ENCODE measurements at places on chromosomes 7 and 10. TPM values are rescaled to one million over a fixed set of nuclear protein-coding genes. Genes with fewer than 3 reads are reported as not detected.

DNA sequence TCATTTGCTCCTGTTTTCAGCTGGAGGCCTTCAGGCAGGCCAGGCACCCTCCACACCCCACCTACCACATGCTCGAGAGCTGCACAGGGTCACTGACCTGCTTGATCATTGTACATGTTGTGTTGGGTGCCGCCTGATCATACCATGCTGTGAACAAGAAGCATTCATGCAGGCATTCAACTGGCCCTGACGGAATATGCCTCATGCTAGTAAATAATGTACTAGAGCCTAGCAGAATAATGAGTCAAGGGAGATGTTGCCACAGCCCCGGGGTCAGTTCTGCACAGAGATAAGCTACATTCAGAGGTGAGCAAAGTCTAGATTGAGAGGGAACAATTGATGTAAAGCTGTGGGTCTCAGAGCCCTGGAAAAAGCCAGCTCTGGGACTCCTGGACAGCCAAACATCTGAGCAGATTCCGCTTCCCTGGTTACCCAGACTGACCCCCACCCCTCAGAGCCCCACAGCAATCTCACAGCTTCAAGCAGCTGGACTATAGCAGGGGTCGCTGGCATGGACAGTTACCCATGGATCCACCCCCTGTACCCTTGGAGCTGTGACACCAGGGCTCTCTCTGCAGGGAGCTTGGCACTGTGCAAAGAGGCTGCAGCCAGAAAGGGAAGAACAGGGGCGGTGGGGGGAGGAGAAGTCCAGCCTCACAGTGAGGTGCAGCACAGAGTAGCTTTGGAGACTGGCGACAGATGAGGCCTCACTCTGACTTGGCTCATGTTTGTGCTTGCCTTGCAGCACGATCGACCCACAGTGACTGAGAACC lies 86.6 kb downstream of the FRMPD2 start:
- H3K36me3 ChIP-seq: no peaks in the 10 kb centered on the region
- H3K27ac ChIP-seq: no peak overlapping the region
- no peak overlapping the region for H3K4me3 ChIP-seq
- no peaks in the 10 kb centered on the region for H3K4me1 ChIP-seq
- H3K27me3 ChIP-seq: no peaks in the 10 kb centered on the region
- no peak for DNase-seq

DNA sequence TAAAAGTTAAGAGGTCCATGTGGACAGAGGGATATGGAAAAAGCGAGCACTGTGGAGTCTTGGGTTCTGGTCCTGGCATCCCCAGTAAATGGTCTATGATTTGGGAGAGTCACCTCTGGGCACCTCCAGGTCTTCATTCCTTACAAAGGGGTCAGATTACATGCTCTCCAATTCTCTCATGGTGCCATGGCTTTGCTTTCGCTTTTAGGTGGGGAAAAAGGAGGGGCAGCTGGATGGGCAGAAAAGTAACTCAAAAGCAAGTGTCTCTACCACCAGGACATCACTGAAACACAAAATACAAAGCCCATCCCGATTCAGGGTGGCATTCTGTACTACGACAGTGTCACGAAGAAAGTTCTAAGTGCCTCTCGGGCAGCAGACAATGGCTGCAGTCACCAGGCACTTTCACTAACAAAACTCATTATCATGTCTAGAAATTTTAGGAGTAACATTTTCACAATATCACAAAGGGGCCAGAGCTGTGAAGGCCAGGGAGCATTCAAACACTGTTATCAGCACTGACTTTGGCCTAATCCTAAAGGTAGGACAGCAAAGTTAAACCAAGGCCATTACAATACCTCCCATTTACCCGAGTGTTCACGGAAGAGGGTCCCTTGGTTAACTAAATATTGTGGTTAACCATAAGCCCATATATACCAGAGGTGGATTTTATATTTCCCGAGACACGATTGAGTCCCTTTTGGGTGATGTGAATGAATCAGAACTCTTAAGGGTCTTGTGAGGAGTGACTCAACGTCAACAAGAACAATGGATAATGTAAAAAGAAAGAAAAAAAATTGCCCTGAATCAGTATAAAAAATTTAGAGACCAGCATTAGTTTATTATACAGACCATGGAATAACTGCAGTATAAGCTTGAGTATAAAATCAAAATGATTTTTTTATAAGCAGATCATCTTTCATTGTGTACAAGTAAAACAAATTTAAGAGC lies 2.5 kb downstream of the PSAP start:
- no peak overlapping the region for H3K27ac ChIP-seq
- no peak overlapping the region for H3K4me3 ChIP-seq
- no peak for DNase-seq
- no peaks in the 10 kb centered on the region for H3K27me3 ChIP-seq

DNA sequence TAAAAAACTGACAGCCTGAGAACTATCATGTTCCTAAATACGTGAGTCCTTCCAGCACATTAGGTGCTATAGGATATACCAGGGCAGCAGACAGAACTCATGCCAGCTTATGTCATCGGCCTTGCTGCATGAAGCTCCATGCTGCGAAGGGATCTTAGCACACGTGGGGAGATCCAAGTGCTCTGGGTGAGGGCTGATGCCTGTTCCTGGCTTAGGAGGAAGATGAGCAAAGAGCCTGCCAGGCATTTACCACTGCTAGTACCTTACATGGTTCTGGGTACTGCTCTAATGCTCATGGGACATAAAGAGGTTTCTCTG lies 43.2 kb downstream of the SVIL start:
- H3K27ac ChIP-seq: no peak overlapping the region
- DNase-seq: no peak
- no peaks in the 10 kb centered on the region for H3K36me3 ChIP-seq
- no peak overlapping the region for H3K4me3 ChIP-seq
- no peaks in the 10 kb centered on the region for H3K4me1 ChIP-seq

- no peaks in the 10 kb centered on the region for H3K27me3 ChIP-seq
- DNase-seq: no peak
- H3K36me3 ChIP-seq: no peaks in the 10 kb centered on the region
- no peak overlapping the region for H3K4me3 ChIP-seq
These were observed 561.7 kb upstream of the POM121L12 start for GRCh38 chr7:52473756-52474155.

DNA sequence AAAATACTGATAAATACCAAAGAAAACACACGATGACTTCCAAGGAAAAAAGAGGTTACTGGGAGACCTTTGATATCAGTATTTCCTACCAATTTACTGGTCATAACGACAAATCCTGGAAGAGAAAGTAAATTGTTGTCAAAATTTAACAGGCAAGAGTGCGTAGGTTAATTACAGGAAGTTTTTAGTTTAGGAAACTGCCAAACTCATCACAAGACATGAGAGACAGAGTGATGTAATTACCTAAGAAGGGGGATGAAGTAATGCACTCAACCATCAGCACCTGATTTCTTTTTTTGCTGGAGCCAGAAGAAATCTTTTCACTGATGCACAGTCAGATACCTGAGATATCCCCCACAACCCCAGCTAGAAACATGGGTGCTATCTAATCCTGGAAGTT lies 16.8 kb downstream of the MACC1 start:
- H3K36me3 ChIP-seq: no peaks in the 10 kb centered on the region
- H3K4me1 ChIP-seq: peaks cover 3% of the 10 kb centered on the region
- H3K27ac ChIP-seq: peak overlapping the region; percentile 44
- H3K4me3 ChIP-seq: no peak overlapping the region

GRCh38 chr7:47185839-47186238 lies 396.1 kb downstream of the TNS3 start:
- H3K36me3 ChIP-seq: no peaks in the 10 kb centered on the region
- H3K27ac ChIP-seq: no peak overlapping the region
- H3K4me3 ChIP-seq: no peak overlapping the region

DNA sequence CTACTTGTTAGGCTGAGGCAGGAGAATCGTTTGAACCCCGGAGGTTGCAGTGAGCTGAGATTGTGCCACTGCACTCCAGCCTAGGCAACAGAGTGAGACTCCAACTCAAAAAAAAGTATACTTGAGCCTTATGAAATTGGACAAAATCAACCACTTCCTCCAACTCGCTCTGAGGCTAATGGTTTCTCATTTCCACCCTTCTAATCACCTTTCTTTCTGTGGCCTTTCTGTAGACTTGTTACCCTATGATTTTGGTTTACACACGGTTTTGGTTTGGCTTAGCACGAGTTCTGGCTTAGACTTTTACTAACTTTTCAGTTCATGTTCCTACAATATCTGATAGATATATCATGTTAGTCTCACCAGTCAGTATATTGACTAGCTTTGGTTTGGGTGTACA lies 152.0 kb downstream of the PHTF2 start:
- no peak overlapping the region for H3K27ac ChIP-seq
- no peaks in the 10 kb centered on the region for H3K4me1 ChIP-seq
- DNase-seq: no peak
- H3K36me3 ChIP-seq: no peaks in the 10 kb centered on the region

DNA sequence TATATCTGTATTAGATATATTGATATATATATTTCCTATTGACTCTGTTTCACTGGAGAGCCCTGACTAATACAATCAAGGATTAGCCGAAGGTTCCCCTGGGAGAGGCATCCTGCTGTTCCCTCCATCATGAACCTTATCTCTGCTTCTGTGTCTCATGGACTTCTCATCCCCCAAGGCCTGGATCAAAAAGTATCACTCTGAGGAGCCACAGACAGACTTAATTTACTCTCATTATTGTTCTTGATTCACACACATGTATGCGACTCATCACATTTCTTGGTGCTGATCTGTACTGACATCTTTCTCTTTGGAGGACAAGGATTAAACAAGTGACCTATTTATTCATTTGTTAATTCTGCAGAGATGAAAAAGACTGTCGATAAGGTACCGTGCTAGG lies 550.2 kb downstream of the KCNMA1 start:
- H3K36me3 ChIP-seq: no peaks in the 10 kb centered on the region
- DNase-seq: no peak
- H3K27ac ChIP-seq: no peak overlapping the region
- no peak overlapping the region for H3K4me3 ChIP-seq
- H3K4me1 ChIP-seq: no peaks in the 10 kb centered on the region

- H3K27ac ChIP-seq: peak overlapping the region; percentile 95
- no peaks in the 10 kb centered on the region for H3K27me3 ChIP-seq
- H3K4me3 ChIP-seq: peak overlapping the region; percentile 83
- no peak for DNase-seq
- no peaks in the 10 kb centered on the region for H3K4me1 ChIP-seq
- no peaks in the 10 kb centered on the region for H3K36me3 ChIP-seq
These were observed 537 bp downstream of the NAPEPLD start for GRCh38 chr7:103148131-103148993.

- no peak overlapping the region for H3K27ac ChIP-seq
- no peaks in the 10 kb centered on the region for H3K27me3 ChIP-seq
- H3K4me3 ChIP-seq: no peak overlapping the region
- DNase-seq: no peak
- H3K4me1 ChIP-seq: no peaks in the 10 kb centered on the region
- H3K36me3 ChIP-seq: no peaks in the 10 kb centered on the region
These were observed 25.1 kb downstream of the FAM13C start for GRCh38 chr10:59337201-59337652.

DNA sequence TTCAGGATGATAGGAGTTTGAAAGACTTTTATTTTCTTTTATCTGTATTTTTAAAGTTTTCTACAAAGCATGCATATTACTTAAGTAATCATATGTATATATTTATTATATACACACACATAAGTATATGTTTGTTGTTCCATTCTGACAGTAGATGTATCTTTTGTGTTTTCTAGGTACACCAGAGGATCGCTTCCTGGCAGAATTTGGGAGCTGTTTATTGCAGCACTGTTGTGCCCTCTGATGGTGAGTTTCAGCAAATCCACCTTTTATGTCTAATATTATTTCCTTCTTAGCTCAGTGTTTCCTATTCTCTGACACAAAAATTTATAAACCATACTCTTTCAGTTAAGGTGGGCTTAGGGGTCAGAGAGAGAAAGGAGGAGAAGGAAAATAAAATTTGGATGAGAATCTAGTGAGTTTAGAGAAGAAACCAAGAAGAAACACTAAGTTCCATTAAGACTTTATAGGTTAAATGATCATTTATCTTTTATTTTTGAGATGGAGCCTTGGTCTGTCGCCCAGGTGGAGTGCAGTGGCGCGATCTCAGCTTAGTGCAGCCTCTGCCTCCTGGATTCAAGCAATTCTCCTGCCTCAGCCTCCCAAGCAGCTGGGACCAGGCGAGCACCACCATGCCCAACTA lies 59.2 kb upstream of the OIT3 start:
- H3K4me3 ChIP-seq: no peak overlapping the region
- peaks cover 9% of the 10 kb centered on the region for H3K36me3 ChIP-seq
- H3K27me3 ChIP-seq: no peaks in the 10 kb centered on the region
- no peak for DNase-seq

DNA sequence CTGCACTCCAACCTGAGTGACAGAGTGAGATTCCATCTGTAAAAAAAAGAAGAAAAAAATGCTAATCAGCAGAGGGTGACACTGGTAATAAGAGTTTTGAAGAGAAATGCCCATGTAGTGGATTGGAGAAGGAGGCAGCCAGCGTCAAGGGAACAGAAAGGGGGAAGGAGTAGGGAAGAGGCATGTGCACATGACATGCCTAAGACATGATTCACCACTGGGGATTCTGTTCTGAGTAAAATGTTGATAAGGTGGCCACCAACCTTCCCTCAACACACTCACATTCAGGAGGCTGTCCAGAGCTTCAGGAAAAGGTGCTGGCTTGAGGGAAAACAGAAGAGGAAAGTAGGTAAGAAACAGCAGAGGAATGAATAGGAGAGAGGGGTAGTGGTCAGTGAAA lies 39.9 kb downstream of the AKR1D1 start:
- no peaks in the 10 kb centered on the region for H3K27me3 ChIP-seq
- H3K36me3 ChIP-seq: no peaks in the 10 kb centered on the region
- no peak for DNase-seq
- H3K27ac ChIP-seq: no peak overlapping the region
- no peak overlapping the region for H3K4me3 ChIP-seq
- no peaks in the 10 kb centered on the region for H3K4me1 ChIP-seq

GRCh38 chr10:59713196-59713821 lies 3.7 kb upstream of the SLC16A9 start:
- DNase-seq: no peak
- H3K4me1 ChIP-seq: no peaks in the 10 kb centered on the region
- no peak overlapping the region for H3K4me3 ChIP-seq
- no peaks in the 10 kb centered on the region for H3K27me3 ChIP-seq

DNA sequence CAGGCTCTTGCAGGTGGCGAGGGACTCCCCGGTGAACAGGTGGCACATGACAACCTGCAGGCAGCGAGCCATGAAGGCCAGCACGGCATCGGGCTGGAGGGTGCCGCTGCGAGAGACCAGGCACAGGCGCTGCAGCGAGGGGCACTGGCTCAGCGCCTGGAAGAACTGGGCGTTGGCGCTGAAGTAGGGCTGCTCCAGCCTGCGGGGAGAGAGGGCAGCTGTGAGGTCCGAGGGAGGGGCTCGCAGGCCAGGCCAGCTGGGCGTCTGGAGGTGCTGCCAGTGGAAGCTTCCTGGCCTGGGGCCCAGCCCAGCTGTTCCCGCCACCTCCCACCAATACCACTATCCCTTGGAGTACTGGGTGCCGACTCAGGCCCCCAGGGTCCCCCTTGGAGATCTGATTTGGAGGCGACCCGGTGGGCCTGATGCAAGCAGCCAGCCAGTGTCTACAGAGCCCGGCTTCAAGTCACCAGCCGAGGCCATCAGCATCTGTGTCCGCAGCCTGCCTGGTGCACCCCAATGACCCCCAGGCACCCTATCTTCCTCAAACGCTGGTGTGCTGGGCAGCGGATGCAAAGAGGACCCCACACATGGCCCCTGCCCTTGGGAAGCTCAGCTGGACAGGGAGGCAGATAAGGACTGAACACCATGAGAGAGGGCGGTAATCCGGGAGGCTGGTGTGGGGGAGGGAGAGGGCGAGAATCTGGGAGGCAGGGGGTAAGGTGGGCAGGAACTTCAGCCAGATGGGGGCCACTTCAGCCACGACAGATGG lies 67.8 kb upstream of the TNRC18 start:
- H3K27me3 ChIP-seq: no peaks in the 10 kb centered on the region
- no peak overlapping the region for H3K4me3 ChIP-seq
- no peak overlapping the region for H3K27ac ChIP-seq
- no peak for DNase-seq
- H3K36me3 ChIP-seq: peaks cover 4% of the 10 kb centered on the region

The HTRA1 gene
- 19.0 TPM for total RNA-seq

The ANKRD1 gene
- not detected for total RNA-seq
